ENCODE measurements at places on chromosomes 5 and 9. TPM values are rescaled to one million over a fixed set of nuclear protein-coding genes. Genes with fewer than 3 reads are reported as not detected.

GRCh38 chr5:16733331-16734006 lies 116.7 kb upstream of the RETREG1 start:
- DNase-seq = no peak

The ADAMTS2 gene
- total RNA-seq = 11.9 TPM

- no peak for DNase-seq
Measured at GRCh38 chr5:180852495-180852894, 8.6 kb downstream of the ZFP62 start.

The GABRG2 gene
- not detected for total RNA-seq

DNA sequence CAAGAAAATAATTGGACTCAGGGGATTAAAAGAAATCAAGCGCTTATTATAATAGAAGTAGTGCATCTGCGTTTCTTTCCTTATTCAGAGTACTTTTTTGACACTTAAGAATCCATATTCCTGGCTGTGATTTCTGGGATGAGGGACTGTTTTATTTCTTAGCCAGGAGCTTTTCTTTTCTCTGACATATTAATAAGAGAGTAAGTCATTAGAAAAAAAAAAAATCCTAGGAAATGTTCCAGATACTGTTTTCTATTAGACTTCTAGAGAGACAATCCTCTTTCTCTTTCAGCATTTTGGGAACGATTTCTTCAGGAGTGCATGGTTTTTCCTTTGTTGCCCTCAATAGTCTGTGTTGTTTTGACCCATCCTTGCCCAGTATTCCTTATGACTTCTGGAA lies 8.3 kb upstream of the ABCA1 start:
- no peak for DNase-seq

GRCh38 chr5:81506900-81507588 lies 113.1 kb upstream of the ACOT12 start:
- DNase-seq = peak; percentile 61

The SOHLH1 gene
- not detected for total RNA-seq

GRCh38 chr5:43582082-43583005 lies 20.6 kb upstream of the NNT start:
- DNase-seq = no peak

DNA sequence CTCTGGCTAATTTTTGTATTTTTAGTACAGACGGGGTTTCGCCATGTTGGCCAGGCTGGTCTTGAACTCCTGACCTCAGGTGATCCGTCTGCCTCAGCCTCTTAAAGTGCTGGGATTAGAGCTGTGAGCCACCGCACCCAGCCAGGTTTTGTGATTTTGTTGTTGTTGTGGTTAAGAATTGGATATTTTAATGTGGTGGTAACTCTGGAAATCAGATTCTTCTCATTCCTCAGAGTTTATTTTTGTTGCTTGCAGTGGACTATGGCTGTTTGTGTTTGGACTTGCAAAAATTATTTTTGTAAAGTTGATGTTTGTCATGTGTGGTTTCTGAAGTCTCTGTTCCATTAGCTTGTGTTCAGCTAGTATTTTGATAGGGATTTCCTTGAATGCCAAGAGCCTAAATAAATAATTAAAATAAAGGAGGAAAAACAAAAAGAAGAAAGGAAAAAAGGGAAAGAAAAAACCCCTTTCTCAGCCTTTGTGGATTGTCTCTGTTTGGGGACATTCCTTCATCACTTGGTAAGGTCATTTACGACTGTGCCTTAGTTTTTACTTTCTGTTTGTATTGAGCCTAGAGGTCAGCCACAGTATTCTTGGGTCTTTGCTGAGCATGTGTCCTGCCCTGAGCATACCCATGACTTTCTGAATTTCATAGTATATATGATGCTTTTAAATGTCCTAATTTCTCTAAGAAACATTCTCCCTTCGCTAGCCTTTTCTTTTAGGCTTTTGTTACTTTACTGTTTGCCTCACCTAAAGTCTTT lies 37.3 kb downstream of the PBX3 start:
- DNase-seq = no peak

The BTNL8 gene
- 0.45 TPM for total RNA-seq

- DNase-seq = no peak
Measured at GRCh38 chr5:72202331-72202825, 95.1 kb downstream of the MAP1B start.

- no peak for DNase-seq
Measured at GRCh38 chr5:36535378-36535777, 71.0 kb upstream of the SLC1A3 start.

GRCh38 chr9:94630833-94631232 lies 8.5 kb downstream of the FBP1 start:
- no peak for DNase-seq

The STXBP1 gene
- total RNA-seq = 3.8 TPM

The INSL6 gene
- total RNA-seq = not detected

DNA sequence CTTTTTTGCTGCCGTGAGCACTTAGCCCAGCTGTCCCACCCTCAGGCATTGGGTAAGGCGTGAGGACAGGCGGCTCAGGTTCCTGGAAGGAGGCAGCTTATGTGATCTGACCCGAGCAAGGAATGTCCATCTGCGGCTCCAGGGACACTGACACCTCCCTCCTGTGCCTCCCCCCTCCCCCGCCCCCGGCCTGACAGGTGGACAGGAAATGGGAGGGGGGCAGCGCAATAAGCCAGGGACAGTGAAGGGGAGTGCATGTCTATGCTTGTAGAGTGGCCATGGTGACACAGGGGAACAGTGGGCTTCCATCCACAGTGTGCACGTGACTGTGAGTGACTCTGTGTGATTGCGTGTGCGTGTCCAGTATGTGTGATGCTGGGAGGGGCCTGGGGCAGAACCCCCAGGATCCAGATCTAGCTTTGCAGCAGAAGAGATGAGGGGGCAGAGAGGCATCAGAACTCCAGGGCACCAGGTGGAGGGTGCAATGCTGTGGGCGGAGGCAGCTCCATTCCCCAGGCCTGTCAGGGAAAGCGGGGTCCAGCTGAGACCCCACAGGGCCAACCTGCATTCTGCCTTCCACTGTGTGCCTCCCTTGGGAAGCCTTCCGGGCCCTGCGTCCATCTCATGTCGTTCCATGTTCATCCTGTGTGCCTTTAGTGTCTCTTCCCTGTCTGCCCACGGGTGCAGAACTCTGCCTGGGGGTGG lies 30.5 kb downstream of the CNTFR start:
- DNase-seq = no peak

GRCh38 chr9:25260046-25260445 lies 418.2 kb downstream of the TUSC1 start:
- no peak for DNase-seq

DNA sequence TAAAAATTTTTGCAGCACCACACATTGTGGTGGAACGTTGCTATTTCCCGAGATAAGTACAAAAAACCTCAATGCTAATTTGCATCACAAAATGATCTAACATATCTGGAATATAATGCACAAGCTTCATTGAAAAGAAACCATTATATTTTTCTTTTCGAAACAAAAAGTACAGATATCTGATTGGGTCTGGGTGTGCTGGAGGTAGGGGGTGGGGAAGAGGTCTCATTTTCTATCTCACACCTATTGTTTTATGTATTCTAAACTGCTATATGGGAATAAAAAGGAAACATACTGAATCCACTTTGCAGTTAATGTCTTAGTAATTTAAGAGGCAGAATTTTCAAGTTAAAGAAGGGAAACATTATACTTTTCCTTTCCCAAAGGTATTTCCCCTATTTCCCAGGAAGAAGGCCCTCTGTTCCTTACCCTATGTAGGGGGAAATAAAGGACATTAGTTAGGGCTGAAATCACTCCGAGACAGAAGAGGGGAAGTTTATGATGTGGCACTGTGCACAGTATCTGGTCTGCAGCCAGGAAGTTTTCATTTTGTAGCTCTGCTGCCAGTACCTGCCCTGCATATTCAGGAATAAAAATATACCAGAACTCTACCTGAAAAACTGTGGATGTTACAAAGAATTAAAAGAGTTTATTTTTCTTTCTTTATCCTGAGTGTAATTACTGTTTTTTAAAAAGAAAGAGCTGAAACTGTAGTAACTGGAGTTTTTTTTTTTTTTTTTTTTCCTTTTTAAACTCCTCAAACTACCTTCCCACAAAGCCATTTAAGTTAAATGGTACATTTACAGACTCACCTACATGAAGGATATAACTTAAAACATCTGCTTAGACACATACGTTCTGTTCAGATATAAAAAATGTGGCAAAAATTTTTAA lies 7.4 kb downstream of the MEF2C start:
- no peak for DNase-seq

The GHR gene
- 76.6 TPM for total RNA-seq

- peak; percentile 31 for DNase-seq
Measured at GRCh38 chr5:172541099-172541772, 86.9 kb upstream of the SH3PXD2B start.

GRCh38 chr5:73816656-73817420 lies 190.8 kb downstream of the ARHGEF28 start:
- DNase-seq = no peak

DNA sequence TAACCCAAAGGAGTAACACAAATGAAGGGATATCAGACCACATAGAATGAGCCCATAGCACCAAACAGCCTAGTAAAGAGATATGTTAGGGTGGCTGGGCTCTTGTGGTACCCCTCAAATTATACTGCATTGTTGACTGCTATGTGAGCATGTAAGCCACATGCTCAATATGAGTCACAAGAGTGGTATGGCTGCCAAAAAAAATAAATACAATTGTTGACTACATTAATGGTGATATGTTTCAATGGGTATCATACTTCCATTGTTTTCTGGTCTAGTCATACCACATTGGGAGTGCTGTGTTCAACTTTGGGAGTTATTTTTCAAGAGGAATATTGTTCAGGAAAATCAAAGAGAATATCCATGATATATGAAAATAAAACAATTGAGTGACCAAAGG lies 162.4 kb upstream of the PIK3R1 start:
- DNase-seq = no peak

DNA sequence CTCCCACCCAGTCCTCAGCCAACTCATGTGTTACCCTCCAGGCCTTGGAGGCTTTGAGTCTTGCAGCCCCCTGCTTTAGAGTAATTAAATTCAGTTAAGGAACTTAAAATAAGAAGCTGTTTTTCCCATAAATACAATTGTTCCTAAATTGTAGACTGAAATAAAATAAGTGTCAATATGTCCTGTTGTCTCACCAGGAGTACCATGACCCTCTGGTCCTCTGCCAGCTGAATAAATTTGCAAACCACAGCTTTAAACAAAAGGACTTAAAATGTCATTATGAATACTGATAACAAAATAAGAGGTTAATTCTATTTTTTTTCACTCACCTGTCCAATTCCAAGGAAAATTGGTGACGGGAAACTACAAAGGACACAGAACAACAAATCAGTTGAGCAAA lies 15.6 kb downstream of the SLC35D2 start:
- DNase-seq = no peak

The CATSPER3 gene
- total RNA-seq = 0.86 TPM

DNA sequence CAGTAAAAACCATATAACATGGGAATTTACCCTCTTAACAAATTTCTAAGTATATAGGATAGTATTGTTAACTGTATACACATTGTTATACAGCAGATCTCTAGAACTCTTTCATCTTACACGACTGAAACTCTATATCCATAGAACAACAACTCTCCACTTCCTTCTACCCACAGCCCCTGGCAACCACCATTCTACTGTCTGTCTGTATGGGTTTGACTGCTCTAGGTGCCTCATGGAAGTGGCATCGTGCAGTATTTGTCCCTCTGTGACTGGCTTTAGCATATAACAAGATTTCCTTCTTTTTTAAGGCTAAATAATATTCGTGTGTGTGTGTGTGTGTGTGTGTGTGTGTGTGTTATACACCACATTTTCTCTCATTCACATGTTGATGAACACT lies 100.7 kb downstream of the ZNF462 start:
- no peak for DNase-seq

The CNTNAP3B gene
- 2.0 TPM for total RNA-seq

DNA sequence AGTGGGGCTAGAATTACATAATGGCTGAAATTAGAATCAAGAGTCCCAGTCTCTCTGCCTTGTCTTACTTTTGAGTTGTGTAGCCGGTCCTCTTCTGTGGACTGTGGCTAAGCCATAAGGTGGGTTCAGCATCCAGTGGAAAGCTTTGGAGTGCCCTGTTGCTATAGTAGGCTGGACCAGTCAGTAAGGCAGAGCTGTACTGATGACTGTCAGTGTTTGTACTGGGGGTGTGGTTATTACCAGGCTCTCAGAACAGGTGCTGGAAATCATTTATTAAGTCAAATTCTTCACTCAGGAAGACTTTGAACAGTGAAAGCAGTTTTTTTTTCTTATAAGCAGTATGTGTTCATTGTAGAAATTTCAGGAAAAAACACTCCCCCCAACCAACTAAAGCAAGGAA lies 129.4 kb downstream of the ZSWIM6 start:
- DNase-seq = no peak

- no peak for DNase-seq
Measured at GRCh38 chr9:17955409-17955808, 376.5 kb downstream of the SH3GL2 start.

The MATR3 gene
- 39.2 TPM for total RNA-seq

The DDX4 gene
- total RNA-seq = not detected

The SLCO6A1 gene
- total RNA-seq = not detected

DNA sequence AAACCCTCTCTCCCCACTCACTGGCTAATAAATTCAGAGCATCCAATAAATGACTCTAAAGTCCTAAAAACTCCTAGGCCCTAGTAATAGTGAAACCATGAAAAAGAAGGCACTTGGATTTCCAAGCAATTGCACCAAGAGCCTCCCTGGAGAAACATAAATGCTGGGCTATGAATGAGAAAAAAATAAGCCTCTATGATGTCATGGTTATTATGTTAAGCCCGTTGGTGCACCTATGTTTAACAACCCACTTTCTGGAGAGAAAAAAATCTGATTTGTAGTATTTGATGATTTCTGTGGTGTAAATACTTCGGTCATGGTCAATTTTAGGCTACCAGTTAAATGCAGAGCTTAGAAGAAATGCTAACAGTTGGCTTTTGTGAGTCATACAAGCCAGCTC lies 8.4 kb downstream of the CFAP90 start:
- no peak for DNase-seq

DNA sequence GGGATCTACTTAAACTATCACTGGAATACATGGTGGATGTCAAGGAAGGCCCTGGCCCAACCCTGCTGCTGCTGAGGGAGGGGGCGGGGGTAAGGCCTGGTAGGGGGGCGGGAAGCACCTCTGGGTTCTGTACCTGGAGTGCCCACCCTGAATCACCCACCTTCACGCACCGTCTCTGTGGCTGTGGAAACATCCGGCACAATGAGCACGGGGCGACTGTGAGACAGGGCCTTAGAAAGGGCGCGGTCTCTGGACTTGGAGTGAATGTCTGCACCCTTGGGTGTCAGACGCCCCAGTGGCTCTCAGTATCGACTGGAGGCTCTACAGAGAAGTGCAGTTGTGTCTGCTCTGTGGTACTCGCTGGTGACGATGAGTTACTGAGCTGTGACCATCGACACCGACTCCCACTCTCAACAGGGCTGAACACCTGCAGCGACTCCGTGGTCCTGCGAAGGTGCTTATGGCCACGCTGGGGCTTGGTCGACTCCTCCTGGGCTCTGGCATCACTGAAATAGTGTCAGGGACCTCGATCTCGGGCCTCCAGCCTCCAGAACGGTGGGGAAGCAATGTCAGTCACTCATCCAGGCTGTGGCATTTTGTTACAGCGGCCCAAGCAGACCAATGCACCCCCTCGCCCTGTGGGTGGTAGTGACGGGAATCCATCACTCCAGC lies 25.5 kb upstream of the SLC6A19 start:
- DNase-seq = no peak

The LHX6 gene
- 0.20 TPM for total RNA-seq

- no peak for DNase-seq
Measured at GRCh38 chr5:78287833-78288232, 6.7 kb downstream of the AP3B1 start.

The SPATA31A3 gene
- total RNA-seq = not detected

- no peak for DNase-seq
Measured at GRCh38 chr5:1494780-1495524, 28.8 kb downstream of the LPCAT1 start.

The TLX3 gene
- total RNA-seq = not detected

GRCh38 chr5:21889581-21889980 lies 963.6 kb downstream of the CDH12 start:
- no peak for DNase-seq

Measured in left lobe of liver (tissue), 2 donors.